ENCODE measurements at places on chromosomes 4 and X.

DNA sequence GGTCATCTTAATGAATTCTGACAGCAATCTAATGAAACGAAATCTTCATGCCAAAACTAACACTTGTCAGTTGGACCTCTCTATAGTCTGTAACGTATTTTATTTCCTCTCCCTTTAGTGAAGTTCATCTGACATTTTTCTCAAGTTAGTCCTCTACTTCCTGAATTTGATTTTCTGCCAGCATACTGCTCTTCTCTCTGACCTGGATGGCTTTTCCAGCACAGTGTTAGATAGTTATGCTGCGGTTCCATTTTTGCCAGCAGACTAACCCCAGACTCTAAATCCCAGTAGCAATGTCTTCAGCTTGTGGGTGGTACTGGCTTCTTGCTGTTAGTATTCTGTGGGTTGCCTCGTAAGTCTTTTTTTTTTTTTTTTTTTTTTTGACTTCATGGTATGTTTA lies 146.7 kb upstream of the VEGFC start:
- no peak for DNase-seq

GRCh38 chr4:21991050-21991449 lies 42.5 kb upstream of the KCNIP4 start:
- DNase-seq: no peak

GRCh38 chrX:3176439-3176820 lies 135.2 kb downstream of the ARSF start:
- DNase-seq: no peak

DNA sequence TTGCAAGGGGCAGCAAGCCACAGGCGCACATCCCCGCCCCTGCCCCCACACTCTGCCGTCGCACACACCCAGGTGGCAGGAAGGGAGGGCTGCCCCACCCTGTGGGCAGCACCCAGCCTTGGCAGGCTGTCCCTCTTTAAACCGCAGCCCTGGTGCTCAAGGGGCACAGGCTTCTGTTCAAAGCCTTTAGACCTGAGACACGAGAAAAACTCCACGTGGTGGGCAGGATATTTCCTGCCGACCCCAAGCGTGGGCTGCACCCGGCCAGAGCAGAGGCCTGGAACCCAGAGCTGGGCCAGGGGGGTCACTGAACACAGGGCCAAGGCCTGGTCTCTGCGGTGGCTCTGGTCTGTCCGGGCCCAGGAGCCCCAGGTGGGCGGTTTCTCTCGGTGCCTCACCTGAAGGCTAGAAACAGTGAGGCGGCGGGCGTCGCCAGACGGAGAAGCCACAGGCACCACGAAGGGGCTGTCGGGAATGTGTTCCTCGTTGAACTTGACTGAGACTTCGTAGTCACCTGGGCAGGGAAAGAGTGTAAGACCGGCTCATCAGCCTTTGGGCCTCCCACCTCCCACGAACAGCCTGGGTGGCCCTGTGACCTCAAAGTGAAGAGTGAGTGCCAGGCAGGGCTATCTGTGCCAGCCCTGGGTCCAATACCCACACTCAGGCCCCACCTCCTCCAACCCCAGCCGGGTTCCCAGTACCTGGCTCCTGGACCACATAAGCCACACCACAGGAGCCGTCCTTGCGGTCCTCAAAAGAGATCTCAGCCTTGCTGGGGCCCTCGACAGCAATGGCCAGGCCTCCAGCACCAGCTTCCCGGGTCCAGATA lies 23.0 kb downstream of the FLNA start:
- DNase-seq: peak; percentile 32

- DNase-seq: no peak
These were observed 167.0 kb upstream of the RPL34 start for GRCh38 chr4:108453366-108453765.

DNA sequence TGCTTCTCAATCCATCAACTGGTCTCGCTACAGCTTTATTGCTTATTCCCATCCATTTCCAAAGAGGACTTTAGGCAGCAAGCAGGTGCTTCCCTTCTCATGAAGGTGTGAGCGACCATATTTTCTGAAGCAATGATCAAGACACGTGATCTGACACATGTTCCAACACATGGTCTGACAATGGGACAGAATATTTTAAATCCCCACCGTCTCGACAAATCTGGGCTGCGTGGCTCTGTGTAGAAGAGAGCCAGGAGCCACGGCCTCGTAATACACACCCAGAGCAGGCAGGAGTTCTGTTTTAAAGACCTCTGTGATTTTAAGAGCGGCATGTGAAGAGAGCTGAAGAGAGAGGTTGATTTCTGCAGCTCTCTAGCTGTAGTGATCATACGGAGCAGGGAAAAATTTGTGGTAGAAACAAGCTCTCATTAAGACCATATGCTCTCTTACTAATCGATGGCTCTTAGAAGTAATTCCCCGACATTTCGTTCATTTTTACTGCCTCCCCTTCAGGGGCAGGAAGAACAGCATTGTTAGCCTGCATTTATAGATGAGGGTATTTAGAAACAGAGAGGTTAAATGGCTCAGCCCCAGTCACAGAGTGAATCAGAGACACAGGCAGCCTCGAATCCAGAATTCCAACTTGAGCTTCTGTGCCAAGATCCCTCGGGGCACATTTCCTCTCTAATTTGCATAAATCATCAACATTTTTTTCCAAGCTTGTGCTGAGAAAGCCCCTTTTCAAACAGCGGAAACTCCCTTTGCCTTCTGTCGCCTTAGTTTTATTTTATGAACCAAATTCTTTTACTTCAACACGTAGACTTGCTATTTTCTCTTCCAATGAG lies 91.0 kb upstream of the BCOR start:
- no peak for DNase-seq

DNA sequence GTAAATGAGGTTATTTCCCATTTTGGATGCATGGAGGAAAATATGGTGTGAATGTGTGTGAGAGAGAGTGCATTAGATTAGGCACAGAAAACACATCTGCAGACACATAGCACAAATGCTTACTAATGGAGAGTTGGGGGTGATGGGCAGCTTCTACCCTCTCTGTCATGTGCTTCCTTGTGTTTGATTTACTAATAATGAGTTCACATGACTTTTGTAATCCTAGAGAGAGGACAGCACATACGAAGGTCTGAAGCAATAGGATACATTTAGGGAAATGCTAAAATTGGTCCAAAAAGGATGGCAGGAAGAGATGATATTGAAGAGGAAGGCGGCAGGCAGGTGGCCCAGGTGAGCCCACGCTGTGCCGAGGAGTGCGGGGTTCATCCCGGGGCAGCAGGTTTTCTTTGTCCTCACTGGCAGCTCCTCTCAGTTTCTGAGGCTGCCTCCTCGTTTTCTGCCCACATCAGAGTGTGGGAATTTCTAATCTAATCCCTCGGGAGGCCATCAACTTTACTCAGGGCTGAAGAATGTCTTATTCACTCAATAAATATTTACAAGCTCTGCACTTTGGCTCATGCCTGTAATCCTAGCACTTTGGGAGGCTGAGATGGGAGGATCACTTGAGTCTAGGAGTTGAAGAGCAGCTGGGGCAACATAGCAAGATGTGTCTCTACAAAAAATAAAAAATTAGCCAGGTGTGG lies 15.9 kb upstream of the MAP9 start:
- no peak for DNase-seq

DNA sequence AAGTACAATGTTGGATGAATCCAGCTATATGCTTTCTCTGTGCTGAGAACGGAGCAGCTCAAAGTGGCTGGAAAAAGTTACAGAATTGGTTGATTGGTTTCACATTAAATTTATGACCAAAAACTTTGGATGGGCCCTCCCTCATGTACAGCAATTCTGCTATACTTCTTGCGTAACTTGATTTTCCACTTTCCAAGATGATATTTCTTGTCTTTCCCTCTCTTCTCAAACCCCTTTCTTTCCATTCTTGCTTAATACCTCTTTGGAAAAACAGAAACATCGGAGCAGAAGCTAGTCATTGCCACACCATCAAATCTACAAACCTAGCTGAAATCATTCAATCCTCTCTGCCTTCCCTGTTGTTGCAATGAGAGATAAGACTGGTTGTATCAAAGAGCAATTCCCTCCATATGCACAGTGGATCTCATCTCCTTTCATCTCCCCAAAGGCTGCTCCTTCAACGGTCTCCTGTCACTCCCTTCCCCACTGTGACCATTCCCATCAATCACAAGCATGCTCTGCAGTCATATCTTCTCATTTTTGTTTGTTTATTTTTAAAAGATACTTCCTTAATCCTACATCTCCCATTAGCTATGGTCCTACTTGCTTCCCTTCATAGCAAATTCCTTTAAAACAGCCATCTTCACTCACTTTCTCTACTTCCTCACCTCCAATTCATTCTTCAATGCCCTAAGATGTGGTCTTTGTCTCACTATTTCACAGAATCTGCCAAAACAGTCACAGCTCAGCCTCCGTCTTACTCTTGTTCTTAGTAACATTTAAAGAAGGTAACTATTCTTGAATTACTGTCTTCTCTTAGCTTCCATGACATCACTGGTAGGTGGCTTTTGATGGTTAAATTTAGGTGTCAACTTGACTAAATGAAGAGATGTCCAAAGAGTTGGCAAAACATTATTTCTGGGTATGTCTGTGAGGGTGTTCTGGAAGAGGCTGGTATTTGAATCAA lies 145.5 kb downstream of the FAM13A start:
- no peak for DNase-seq

- no peak for DNase-seq
These were observed 58.0 kb upstream of the UNC5C start for GRCh38 chr4:95606739-95607138.

- no peak for DNase-seq
These were observed 147.5 kb upstream of the TTC29 start for GRCh38 chr4:147093206-147093605.

DNA sequence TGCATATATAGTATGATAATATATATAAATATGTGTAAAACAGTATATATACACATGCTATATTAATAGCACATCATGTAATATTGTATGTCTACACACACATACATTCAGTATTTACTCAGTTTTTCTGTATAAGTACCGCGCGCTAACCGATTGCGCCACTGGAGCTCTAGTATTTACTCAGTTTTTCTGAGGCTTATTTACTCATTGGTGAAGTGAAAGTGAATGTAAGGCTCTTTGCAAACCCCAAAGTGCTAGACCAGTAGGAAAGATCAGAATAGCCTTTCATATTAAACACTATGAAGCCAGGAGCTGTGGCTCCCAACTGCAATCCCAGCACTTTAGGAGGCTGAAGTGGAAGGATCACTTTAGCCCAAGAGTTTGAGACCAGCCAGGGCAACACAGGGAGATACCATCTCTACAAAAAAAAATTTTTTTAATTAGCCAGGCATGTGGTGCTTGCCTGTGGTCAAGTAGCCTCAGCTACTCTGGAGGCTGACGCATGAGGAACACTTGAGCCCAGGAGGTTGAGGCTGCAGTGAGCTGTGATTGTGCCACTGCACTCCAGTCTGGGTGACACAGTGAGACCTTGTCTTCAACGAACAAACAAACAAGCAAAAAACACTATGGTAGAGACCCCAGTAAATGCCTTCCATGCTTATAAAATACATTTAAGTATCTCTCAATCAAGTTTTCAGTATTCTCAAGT lies 125.8 kb downstream of the KIT start:
- DNase-seq: no peak

GRCh38 chr4:136763919-136764318 lies 768.4 kb downstream of the PCDH18 start:
- DNase-seq: no peak

DNA sequence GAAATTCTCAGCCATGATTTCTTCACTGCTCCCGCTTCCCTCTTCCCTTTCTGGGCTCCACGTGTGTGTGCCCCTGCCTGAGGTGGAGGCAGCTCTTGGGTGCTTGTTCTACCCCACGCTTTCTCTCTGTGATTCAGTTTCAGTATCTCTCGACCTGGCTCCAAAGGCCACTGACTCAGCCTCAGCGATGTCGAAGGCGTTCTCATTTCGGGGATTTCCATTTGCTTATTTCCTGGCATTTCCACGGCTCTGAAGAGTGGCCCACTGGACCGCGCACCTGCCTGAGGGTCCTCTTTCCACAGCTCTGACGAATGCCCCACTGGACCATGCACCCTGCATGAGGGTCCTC lies 52.4 kb downstream of the GAK start:
- DNase-seq: peak; percentile 33

DNA sequence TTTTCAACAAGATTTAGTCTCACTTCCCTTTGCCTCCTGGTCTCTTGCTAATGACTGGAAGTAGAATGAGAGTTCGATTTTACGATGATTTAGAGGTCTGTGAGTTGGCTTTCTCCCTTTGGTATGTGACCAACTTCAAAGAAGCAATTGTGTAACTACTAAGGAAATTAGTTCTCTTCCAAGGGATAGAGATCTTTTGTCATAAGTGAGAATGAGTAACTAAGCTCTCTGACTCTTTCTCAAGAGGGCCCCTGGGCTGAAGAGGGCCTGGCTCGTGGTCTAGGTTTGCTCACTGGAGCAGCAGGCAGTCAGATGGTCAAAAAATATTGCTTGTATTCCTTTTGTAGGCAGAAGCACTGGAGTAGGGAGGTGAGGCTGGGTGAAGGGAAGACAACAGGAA lies 176.3 kb downstream of the ENOX2 start:
- no peak for DNase-seq

DNA sequence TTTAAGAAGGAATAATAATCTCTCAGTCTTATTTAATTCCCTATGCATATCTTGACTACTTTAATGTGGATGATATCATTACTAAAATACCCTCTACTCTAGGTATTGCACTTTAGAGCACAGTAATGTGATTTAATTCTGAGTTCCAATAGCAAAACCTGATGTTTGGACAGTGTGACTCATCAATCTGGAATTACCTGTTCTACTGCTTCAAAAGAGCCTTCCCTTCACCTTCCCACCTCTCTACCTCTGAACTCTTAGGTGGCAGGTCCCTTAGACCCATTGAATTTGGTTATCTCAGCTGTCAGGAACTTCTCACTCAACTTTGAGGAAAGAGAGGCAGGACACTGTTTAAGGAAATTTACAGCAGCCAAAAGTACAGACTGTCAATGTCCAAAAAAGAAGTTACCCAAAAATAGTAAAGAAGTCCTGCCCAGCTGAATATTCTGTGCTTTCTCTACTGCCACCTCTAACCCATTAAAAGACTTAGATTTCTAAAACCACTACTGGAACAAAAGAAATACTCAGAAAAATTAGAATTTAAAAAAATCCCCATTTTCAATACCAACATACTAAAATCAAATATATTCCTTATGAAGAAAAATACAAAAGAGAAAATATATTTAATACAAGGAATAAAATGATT lies 123.1 kb upstream of the GPM6A start:
- no peak for DNase-seq

DNA sequence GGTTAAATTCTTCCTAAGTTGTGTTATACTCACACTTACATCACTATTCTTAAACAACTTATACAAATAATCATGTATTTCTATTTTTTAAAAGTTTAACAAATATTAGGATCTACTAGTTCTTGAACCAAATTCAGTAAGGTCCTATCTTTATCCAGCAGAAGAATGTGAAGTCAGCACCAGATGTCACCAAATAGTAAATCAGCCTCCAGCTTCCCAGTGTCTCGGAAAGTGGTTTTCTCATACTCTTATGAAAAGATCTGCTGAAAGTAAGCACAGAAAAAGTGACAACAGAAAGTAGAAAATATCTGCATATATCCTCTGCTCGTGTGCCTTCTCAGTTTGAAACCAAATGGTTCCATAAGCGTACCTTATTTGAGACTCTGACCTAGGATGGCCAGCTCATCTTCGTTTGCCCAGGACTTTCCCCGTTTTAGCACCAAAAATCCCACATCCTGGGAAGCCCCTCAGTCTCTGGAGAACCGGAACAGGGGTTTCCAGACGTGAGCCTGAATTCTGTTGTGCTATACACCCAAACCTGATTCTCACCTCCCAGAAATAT lies 98.0 kb upstream of the DCLK2 start:
- no peak for DNase-seq

- no peak for DNase-seq
These were observed 7.6 kb downstream of the FABP2 start for GRCh38 chr4:119314356-119314755.
